NCI-H1436 (cell line): ENCODE measurements at places on chromosomes 7 and 10.

DNA sequence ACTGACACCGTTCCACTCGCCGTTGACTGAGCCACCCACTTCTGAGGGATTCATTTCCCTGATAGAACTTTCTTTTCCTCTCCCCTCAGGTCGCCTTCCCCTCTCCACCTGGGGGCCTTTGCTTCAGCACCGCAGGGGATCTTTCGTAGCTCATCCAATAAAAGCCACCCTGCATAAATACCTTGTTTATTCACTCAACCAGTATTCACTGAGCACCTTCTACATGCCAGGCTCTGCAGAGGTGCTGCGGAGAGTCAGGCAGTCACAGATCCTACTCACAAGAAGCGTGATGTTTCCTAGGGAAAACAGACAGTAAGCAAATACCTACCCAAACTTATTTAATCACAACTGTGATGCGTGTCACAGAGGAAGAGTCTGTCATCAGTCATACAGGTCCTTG lies 127.7 kb downstream of the TEX36 start:
- DNase-seq: no peak

DNA sequence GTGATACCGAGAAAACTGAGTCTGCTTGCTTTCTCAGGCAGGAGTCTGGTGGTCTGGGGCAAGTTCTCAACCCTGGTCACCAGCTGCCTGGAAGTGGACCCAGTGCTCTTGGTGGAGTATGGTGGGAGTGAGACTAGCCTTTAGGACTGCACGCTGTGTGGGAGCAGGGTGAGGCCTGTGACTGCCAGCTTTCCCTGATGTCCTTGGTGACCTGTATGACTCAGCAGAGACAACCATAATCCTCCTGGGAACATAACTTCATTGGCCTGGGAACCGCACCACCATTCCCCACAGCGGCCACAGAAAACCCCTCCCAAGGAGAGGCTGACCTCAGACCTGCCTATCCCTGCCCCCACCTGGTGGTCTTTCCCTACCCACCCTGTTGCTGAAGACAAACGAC lies 139.5 kb upstream of the CHRM2 start:
- no peak for DNase-seq

DNA sequence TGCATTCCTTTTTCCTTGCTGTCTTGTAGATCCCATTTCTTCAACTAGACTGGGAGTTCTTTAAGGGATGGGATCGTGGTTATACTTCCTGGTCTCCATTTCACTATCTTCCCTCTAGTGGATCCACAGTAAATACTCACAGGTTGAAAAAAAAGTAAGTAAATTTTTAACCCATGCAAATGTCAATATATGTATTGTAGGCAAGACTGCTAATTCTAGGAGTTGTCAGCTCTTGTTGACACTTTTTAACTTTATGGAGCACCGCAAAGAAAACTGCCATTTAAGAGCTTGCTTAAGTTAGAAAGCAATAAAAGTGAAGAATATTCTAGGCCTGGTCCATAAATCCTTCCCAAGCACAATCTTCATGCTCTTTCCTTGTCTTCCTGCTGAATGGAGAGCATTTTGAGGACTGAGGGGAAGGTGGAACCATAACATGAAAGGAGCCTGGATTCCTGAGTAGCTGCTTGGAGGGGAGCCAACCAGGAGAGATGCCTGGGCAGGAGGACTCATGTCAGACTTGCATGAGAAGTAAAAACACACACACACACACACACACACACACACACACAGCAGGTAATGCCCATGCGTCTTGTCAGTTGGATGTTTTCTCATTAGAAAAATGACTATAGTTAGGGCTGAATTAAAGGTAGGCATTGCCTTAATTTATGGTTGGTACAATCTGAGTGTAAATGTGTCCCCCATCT lies 32.2 kb downstream of the VWA2 start:
- DNase-seq: no peak

DNA sequence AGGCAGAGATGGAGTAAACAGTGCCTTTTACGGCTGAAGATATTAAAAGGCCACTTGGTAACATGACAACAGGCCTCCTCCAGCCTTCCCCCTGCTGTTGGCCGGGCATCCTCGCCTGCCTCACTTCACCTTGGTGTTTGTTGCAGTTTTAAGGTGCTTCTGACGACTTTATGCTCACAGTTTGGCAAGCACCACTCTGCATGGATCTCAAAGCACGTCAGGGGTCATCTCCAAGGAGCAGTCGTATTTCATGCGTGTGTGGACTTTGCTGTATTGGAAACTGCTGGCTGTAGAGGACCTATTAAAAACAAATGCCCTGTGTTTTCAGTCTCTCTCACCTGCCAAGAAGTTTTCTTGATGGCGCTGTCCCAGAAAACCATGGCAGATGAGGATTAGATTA lies 483.1 kb downstream of the RPS24 start:
- no peak for DNase-seq

DNA sequence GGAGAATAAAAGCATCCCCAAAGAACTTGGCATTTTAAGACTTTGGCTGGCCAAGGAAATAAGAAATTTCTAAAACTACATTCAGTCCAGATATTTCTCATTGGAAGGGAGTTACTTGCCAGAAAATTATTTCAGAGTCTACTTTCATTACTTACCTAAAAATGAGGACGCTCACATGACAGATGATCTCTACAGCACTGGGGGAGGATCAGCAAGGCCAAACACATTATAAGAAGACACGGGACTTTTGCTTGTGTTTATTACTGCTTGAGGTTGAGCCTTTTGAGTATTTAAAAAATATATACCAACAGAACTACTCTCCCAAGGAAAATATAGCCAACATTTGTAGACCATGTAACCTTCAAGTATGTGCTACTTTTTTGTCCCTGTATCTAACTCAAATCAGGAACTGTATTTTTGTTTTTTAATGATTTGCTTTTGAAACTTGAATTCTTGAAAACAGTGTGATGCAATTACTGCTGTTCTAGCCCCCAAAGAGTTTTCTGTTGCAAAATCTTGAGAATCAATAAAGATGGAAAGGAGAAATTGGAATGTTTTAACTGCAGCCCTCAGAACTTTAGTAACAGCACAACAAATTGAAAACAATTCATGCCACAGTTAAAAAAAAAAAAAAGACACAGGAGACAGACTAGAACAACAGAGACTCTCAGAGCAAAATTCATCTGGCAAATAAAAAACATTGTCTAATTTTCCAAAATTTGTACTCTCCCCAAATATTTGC lies 128.1 kb downstream of the ZNF438 start:
- no peak for DNase-seq

- no peak for DNase-seq
These were observed 75.0 kb upstream of the ARMC3 start for GRCh38 chr10:22852712-22853353.

- DNase-seq: no peak
These were observed 8.5 kb downstream of the ASAH2 start for GRCh38 chr10:50242777-50243176.

DNA sequence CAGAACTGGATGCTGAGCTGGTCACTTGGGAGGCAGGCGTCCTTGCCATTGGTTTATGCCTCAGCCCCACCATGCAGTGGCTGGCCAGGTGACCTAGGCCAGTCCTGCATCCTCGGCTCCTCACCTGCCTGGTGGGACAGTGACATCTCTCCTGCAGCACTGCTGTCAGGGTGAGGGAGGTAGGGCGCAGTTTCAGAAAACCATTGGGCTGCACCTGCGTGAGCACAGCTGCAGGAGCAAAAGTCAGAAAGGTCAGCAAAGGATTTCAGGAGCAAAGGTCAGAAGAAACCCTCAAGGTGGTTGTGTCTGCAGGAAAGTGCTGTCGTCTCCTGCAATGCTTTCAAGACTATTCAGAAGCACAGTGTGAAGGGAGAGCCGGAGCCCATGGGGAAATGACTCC lies 48.1 kb downstream of the EGFR start:
- no peak for DNase-seq

- no peak for DNase-seq
These were observed 2.1 kb downstream of the ANK3 start for GRCh38 chr10:60387531-60387930.

GRCh38 chr10:112279433-112279832 lies 3.8 kb upstream of the TECTB start:
- DNase-seq: no peak

- no peak for DNase-seq
These were observed 28.3 kb upstream of the FRMD4A start for GRCh38 chr10:14358886-14359573.

GRCh38 chr7:27277628-27278027 lies 35.0 kb downstream of the EVX1 start:
- no peak for DNase-seq
